Right cardiac atrium (tissue), 5 donors: ENCODE measurements at places on chromosomes 2 and 18.

DNA sequence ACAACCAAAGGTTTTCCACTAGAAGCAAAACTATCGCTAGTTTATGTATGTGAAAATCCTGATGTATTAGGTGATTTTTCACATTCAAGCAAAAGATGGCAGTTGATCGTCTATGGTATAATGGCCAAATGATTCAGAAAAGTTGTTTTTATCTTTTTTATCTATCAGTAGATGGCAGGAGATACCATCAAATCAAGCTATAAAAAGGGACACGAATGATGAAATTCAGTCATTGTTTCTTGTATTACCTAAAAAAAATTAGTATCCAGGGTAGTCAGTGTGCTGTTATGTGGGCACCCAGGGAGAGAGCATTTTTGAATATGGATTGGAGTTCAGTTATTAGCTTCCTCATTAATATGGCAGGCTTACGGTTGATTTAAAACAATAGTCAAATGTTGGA lies 22.9 kb upstream of the CAVIN2 start:
- no peak for DNase-seq

GRCh38 chr2:75432761-75433361 lies 127.9 kb downstream of the EVA1A start:
- no peak for DNase-seq

DNA sequence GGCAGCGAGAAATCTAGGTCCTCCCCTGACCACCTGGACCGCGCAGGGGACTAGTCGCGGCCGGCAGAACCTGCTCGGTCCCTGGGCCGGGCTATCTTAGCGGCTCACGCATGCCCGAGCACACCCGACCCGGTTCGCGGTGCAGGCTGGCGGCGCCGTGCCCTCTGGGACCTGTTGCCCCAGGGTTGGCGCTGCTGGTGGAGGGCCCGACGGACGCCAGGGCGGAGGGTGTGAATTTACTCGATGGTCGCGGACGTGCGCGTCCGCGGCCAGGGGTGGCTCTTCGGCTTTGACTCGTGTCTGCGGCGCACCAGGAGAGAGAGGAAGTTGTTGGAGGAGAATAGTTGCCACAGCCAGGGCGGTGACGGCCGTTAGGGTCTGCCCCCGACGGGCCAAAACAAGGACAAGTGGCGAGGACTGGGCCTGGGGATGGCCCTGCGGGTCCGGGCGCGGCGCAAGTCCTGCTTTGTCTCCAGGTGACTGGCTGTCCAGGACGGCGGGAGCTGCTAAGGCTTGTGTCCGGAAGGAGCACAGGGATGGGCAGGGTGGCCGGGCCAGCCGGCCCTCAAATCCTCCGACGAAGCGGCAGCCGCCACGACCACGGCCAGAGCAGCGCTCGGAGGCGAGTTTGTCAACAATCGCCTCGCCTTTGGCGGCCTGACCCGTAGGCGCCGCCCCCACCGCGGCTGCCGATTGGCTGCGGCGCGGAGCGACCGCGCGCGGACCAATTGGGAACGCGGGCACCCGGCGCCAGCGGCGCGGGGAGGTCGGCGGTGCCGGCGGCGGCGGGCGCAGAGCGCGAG lies 1.3 kb downstream of the BCL2L11 start:
- DNase-seq: peak; percentile 89

- DNase-seq: peak; percentile 65
Measured at GRCh38 chr2:26978061-26978596, 7.7 kb downstream of the MAPRE3 start.

DNA sequence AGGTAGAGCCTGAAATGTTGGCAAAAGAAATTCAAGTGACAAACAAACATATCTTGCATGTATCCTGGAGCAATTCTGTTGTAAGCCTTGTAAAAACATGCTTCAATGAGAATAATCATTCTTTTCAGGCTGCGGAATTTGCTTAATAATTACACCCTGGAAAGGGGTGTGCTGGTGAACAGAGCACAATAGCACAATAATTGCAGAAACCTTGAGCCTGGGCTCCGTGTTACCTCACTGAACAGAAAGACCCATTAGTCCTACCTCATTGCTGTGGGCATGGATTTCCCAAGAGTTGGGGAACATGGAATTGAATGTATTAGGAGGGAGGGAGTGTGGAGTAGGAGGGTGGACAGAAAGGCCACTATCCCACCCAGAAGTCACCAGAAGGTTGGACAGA lies 168.0 kb upstream of the ALKAL2 start:
- no peak for DNase-seq

- DNase-seq: no peak
Measured at GRCh38 chr2:148730085-148730484, 85.5 kb downstream of the EPC2 start.

- DNase-seq: no peak
Measured at GRCh38 chr2:20561637-20562454, 89.1 kb downstream of the HS1BP3 start.

DNA sequence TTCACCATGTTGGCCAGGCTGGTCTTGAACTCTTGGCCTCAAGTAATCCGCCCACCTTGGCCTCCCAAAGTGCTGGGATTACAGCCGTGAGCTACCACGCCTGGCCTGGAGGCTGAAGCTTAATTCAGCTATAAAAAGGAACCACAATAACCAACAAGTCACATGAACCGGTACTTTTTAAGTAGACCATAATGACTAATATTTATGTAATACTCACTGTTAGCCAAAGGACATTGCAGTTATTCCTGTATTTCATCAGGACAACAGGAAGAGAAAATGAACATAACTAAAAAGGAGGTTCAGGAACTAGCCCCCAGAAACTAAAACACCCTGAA lies 49.0 kb upstream of the TMEM87B start:
- DNase-seq: peak; percentile 58

DNA sequence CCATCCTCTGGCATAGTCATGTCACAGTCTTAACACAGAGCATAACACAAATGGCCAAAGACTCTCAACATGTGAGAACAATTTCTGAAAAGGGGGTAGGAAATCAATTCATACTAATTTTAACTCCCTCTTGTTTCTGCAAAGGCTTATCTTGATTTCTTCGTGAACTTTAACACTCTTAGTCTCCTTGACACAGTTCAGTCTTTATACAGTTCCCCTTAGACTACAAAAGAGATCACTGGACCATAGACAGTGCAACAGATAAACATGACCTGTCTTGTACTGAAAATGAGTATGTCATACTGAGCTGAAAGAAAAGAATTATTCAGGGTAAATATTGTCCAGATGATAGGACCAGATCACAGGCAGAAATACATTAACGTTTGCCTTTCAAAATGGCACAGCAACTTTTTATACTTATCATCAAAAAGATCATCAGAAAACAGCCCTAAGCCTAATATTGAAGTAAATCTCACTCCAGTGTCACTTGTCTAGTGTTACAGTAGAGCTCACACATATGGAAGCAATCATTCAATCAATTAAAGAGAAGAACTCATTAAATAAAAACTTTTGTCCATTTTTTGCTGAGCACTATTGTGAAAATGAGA lies 56.4 kb upstream of the VRK2 start:
- no peak for DNase-seq

GRCh38 chr2:112959109-112959812 lies 18.5 kb upstream of the IL36G start:
- DNase-seq: no peak

GRCh38 chr2:74497777-74498499 lies 1.5 kb downstream of the LBX2 start:
- DNase-seq: peak; percentile 63

DNA sequence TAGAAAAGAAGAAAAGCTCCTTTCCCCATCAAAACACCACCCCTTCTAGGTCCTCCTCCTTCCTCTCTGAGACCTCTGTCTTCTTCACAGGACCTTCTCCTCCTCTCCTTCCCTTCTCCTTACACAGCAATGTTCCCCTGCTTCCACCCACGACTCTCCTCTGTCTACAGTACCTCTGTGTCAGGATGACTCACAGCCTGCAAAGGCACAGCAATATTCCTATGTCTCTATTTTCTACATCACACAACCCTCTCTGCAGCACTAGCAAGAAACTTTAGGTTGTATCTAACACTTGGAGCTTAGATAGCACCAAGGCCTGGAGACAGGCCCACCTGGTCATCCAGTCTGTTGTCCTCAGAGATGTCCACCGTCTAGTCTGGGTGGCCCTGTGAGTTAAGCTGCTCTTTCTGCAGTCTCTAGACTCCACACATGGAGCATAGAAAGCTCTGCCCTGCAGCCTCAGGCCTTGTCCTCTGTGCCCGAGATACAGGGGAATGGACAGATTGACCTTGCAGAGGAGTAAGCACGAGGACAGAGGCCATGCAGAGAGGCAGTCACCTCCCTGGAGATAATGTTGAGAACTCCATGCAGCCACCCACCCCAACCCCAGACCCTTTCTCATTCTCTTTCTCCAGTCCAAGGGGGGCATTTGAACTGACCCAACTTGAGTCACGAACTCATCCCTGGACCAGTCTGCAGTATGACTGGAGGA lies 212.0 kb downstream of the TNS1 start:
- DNase-seq: no peak

DNA sequence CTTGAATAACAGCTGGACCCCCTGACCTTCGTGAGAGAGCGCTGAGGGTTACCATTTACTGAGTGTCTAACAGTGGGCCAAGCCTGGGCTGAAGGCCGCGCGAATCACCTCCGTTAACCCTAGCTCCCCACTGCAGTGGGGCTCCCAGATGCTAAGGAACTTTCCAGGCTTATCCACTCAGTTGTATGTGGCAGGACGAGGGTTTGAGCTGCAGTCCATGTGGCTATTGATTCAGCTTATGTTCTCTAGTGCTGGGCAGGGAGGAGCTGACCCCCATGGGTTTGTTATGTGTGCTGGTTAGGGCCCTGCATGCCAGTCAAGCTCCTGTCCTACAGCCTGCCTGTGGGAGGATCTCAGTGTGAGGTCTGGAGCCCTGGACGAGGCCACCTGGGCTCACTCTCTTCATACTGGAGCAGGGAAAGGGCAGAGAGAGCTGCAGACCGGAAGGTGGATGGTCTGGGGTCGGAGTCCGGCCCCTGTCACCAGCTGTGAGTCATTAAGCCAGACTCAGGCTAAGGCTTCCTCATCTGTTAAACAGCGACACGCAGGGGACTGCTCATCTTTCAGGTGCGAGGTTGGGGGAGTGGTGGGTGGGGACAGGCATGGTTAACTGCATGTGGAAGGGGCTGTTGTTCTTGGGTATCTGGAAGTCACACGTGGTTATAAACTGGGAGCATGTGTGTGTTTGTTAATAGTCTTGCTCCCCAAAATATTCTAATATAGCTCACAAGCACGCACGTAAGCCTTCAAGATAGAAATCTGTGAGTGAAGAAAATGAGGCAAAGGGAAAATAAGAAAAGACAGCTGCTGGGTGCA lies 6.6 kb downstream of the PSD4 start:
- no peak for DNase-seq

GRCh38 chr2:88857951-88858411 lies 166.5 kb downstream of the RPIA start:
- DNase-seq: no peak

GRCh38 chr2:26017464-26018183 lies 16.3 kb upstream of the RAB10 start:
- no peak for DNase-seq

DNA sequence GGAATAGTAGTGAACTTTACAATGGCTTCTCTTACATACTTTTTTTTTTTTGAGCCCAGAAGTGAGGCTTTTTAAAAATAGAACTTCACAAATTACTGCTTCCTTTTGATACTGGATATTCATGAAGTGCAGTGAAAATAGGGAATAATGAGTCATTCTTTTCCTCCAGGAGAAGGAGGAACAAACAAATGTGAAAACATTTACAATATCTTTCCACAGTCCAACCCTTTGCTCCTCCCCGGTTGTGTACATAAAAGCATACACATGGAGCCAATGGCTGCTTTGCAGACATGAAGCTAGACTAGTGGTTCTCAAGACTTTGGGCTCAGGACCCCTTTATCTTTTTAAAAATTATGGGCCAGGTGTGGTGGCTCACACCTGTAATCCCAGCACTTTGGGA lies 266.9 kb downstream of the GBX2 start:
- no peak for DNase-seq
